HFFc6 (cell line): ENCODE measurements at places on chromosomes 11 and 22. TPM values are rescaled to one million over a fixed set of nuclear protein-coding genes. Genes with fewer than 3 reads are reported as not detected.

- DNase-seq, result no peak
Measured at GRCh38 chr11:47791774-47792430, 24.8 kb upstream of the FNBP4 start.

GRCh38 chr22:47162865-47163264 lies 400.4 kb downstream of the TBC1D22A start:
- no peak for DNase-seq

GRCh38 chr11:104394508-104394907 lies 230.6 kb upstream of the PDGFD start:
- DNase-seq, result no peak

- DNase-seq, result no peak
Measured at GRCh38 chr22:17262976-17263375, 43.7 kb upstream of the ADA2 start.

Gene SPON1
- total RNA-seq, result not detected in 3 replicates

Gene OOSP2
- not detected in 3 replicates for total RNA-seq

Gene DRICH1
- total RNA-seq, result 0.36 TPM in 1 of 3 replicates, not detected in the others

Gene DUSP8
- total RNA-seq, result 0.50 to 1.2 TPM (median 0.58 TPM) in 3 replicates
